Activated T-cell treated with anti-CD3 and anti-CD28 coated beads, Interleukin-2, amount 50 U/mL, for 72 hours (primary cell): ENCODE measurements at places on chromosomes 16 and 17. TPM values are rescaled to one million over a fixed set of nuclear protein-coding genes. Genes with fewer than 3 reads are reported as not detected.
A peak's percentile ranks its signal among the peaks of the same experiment; 100 is the strongest.

Gene TM4SF5
- not detected for total RNA-seq

Gene ZG16
- total RNA-seq: not detected

DNA sequence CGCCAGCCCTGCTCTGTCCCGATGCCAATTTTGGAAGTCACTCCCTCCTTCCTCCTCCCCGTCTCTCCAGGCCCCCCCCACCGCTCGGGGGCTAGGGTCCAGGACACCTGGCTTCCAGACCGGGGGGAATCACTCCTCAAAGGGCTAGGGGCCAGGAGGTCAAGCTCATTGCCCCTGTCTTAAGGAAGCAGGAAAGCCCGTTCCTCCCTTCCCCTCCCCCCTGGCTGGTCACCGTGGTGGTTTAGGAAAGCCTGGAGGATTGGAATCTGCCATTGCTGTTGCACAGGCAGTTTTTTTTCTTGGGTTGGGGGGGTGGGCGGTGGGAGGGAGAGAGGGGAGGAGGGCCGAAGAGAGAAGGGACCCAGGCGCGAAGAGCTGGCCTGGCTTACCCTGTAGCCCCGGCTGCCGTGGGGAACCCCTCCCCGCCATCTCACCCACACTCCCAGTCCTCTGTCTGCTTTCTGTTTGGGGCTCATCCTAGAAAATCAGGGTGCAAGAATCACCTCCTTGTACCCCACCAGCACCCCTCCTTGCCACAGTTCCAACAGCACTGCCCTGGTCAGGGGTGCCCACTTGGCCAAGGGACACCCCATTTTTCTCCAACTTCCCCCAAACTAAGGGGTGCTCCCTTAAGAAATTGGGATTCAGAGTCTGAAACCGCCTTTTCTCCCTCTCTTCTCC lies 2.9 kb upstream of the BCL6B start:
- no peak for DNase-seq

Gene ERN2
- total RNA-seq: not detected

GRCh38 chr17:13917634-13918033 lies 151.7 kb upstream of the COX10 start:
- DNase-seq: no peak

DNA sequence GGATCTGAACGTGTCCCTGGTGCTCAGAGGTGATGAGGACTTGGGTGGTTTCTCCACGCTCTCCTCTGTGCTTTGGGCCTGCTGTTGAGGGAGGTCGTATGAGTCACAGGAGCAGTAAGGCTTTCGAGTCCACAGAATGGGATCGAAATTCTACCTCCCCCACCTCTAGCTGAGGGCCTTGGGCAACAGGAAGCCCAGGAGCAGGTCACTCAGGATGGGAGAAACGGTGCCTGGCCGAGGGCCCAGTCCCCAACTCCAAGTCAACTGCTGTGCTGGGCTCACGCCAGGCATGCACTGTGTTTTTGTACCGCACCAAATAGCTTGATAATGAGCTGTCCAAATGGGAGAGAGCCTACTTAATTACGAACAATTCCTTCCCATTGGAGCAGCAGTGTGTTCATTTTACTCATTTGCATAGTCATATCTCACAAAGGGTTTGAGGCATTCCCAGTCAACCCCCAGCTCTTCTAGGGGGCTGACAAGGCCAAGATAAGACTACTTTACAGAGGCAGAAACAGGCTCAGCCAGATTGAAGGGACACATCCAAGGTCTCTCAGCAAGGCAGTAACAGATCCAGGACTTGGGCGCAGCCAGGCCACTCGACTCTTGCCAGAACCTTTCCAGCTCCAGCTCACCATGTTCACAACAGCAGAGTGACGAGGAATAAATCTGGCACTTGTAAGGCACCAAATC lies 53.6 kb downstream of the WNT3 start:
- no peak for DNase-seq

GRCh38 chr16:85334718-85335583 lies 222.7 kb upstream of the CIBAR2 start:
- DNase-seq: peak; percentile 21

DNA sequence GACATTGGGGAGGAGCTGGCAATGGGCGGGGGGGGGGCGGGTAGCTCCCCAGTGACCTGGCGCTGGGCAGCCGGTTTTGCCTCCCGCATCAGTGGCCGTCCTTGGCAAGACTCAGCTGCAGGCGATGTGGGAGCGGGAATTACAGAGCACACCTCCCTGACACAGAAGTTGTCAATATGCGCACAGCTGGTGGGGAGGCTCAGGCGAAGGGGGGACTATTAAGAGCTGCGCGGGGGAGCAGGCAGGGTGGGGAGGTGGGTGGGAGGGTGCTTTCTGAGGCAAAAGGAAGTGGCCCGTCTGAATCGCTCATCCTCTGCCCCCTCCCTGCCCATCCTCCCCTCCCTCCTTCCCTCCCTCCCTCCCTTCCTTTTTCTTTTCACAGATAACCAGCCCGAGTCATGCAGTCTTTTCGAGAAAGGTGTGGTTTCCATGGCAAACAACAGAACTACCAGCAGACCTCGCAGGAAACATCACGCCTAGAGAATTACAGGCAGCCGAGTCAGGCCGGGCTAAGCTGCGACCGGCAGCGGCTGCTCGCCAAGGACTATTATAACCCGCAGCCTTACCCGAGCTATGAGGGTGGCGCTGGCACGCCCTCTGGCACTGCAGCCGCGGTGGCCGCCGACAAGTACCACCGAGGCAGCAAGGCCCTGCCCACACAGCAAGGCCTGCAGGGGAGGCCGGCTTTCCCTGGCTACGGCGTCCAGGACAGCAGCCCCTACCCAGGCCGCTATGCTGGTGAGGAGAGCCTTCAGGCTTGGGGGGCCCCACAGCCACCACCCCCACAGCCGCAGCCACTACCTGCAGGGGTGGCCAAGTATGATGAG lies 44.0 kb downstream of the SREBF1 start:
- peak; percentile 61 for DNase-seq

Gene TTLL6
- not detected for total RNA-seq

Gene NBR1
- 92.1 TPM for total RNA-seq

DNA sequence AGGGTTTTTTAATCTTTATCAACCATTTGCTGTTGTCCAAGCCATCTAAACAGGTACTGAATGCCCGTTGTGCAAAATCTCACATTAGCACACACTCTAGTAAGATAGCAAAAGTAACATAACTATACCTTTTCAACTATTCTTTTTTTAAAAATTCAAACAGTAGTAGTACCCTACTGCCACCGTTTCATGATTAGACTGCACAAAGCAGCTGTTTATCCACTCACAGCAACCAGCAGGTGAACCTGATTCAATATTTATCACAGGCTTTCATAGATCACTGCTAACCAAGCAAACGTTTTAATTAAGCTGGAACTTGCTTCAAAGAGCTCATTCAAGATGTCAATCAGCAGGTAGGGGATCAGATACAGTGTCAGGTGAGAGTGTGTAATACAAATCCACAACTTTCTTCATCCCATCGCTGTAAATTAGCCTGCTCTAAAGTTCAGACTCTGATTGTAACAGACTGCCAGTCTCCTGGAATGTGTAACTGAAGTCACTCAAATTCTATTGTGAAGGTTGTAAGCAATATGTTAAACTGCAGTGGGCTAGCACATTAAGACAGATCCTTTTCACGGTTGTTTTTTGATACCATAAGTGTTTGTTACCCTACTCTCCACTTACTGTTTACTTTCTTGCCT lies 47.3 kb downstream of the BRIP1 start:
- no peak for DNase-seq

Gene MT1E
- total RNA-seq: 94.7 TPM

- DNase-seq: no peak
These were observed 251.0 kb upstream of the TNRC6C start for GRCh38 chr17:77707546-77707945.

Gene TBC1D3B
- 10.8 TPM for total RNA-seq

DNA sequence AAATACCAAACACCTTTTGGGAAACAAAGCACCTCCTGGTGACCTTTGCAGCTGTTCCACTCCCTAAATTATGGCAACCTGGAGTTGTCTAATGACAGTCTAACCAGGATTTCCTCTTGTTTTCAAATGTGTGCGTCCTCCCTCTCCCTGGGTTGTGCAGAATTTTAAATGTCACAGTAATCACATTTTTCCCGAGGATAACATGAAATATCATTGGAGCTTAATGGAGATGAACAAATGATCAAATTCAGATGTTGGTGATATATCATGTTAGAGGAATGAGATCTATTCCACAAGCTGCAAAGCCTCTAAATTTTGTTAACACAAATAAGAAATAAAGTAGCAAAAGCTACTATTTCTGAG lies 86.9 kb upstream of the HLF start:
- DNase-seq: no peak

DNA sequence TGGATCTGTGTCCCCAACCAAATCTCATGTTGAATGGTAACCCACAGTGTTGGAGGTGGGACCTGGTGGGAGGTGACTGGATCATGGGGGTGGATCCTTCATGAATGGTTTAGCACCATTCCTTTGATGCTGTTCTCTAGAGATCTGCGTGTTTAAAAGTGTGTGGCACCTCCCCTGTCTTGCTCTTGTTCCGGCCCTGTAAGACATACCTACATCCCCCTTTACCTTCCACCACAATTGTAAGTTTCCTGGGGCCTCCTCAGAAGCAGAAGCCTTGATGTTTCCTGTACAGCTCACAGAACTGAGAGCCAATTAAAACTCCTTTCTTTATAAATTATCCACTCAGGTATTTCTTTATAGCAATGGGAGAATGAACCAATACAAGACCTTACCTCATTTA lies 257.7 kb downstream of the XYLT1 start:
- no peak for DNase-seq

DNA sequence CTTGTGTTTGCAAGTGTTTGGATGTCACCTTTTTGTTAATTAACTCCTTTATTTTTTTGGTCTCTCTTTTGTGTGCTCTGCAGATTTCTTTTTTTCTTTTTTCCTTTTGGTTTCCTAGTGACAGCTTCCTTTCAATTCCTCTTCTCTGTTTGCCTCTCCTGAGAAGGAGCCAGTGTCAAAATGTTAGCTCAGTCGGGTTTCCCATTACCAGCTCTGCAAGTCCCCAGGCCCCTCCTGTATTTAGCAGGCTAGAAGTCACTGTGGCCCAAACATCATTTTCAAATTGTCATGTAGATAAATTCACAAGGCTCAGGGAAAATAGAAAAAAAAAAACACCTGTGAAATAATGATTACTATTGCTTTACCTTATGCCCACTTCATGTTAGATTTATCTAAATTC lies 1621.6 kb downstream of the CDH8 start:
- DNase-seq: no peak

DNA sequence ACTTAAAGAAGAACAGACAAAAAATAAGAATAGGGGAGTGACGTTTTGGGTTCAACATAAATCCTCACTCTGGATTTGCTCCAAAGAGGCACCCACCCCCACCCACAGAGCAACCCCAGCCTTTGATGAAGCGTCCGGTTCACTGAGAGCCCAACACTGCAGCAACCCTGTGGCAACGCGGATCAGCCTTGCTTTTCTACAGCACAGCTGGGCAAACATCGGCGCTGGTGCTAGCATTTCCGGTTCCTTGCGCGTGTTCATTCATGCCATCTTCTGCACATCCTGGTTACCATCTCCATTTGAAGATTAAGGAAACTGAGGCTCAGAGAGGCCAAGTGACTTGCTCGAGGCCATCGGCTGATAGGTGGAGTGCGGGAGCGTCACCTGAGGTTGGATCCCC lies 8.7 kb upstream of the GINS2 start:
- no peak for DNase-seq

Gene TNRC6C
- total RNA-seq: 26.5 TPM

Gene MED31
- total RNA-seq: 8.8 TPM

DNA sequence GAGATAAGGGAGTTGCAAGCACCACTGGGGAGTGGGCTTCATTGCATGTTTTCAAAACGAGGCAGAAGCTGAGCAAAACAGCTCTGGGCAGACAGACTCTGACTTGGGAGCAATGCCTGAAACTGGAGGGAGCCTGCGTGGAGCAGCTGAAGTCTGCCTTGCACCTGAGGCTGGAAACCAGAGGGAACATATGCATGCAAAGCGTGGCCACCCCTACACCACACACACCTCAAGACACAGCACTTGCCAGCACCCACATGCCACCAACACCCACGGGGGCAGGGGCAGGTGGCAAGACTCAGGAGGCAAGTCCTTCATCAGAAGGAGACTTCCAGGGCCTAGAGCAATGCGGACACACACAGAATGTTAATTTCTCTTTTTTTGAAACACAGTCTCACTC lies 45.8 kb downstream of the COTL1 start:
- DNase-seq: no peak

Gene KRT31
- total RNA-seq: not detected

- peak; percentile 57 for DNase-seq
These were observed 1.6 kb downstream of the BAHCC1 start for GRCh38 chr17:81396722-81397313.

Gene SLC6A2
- total RNA-seq: not detected

DNA sequence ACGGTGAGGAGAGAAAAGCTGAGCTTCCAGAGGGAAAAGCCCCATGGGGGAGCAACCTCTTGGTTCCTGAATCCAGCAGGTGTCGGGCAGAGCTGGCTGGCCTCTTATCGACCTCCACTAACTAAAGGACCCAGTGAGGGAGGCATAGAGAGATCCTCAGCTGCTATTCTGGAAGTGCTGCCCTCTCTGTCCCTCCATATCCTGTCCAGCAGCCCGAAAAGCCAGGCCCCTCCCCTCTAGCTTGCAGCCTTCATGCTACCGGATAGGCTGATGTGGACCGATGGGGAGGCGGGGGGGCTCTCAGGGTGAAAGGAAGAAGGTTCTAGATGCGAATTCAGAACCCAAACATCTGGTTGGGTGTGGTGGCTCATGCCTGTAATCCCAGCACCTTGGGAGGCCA lies 24.9 kb downstream of the MXRA7 start:
- DNase-seq: no peak

Gene CALB2
- not detected for total RNA-seq

DNA sequence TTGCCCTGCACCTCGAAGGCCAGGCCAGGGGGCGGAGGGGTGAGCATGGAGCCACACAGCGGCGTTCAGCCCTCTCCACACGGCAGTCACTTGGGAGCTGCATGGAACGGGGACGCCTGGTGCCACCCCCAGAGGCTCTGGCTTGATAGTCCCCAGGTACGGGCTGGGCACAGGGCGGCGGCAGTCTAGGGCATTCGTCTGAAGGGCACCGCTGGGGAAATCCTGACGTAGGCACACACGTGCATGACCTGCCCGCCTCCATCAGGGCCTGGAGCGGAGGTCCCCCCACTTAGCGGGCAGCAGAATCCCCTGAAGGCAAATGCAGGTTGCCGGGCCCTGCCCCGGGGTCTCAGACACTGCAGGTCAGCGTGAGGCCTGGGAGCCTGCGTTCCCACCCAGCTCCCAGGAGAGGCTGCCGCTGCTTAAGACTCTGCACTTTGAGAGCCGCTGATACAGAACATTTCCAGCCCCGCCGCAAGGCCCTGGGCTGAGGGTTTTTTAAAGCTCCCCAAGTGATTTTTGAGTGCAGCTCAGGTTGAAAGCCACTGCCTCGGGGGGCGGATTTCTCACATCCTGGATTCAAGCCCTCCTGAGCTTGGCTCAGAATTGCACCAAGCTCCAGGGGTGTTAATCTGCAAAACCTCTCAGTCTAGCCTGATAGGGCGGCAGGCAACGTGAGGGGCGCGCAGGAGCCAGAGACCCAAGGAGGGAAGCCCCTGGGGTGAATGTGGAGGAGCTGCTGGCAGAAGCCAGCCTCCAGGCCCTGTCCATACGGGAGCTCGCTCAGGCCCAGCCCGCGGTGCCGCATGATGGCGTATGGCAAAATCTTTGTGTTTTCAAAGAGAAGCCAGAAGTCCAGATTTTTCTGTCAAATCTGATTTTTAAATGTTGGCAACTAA lies 182.3 kb upstream of the GSE1 start:
- DNase-seq: no peak

Gene SLC52A1
- 0.46 TPM for total RNA-seq

GRCh38 chr16:2716948-2717347 lies 3.1 kb downstream of the PRSS27 start:
- no peak for DNase-seq
